D721Med (cell line): ENCODE measurements at places on chromosomes 3 and 15.

- no peak for DNase-seq
Observed at GRCh38 chr15:40500568-40501330, 30.0 kb downstream of the CHST14 start.

DNA sequence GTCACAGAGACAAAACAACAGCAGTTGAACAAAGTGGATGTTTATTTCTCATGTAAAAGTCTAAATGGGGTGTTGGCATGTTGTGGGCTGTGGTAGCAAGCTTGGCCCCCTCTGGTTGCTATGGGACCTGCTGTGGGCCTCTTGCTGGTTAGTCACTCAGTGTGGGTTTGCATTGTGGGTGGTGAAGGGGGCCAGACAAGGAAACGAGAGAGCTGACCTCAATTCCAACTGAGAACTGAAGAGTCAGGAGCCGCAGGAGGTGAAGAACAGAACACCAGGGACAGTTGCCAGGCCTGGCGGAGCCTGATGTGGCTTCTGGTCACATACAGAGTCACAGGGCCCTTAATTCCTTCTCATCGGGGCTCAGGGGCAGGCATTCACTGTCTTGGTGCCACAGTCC, 1.9 kb upstream of the ADPGK start:
- no peak for DNase-seq

DNA sequence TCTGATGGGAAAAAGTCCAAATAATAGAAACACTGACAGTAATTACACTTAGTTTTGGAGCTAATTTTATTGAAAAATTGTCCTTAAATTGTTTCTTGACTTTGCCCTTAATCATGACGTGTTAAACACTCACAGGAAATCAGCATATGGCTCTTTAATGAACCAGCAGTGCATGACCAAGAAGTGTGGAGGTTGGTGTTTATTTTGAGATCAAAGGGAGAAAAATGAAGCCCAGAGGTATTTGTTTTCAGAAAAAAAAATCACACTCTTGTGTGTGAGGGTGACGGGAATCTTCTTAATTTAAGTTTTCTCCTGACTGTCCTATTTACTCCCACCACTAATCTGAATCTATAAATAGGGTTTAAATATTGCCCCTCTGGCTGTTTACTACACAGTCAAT, 28.8 kb upstream of the SYNM start:
- no peak for DNase-seq

GRCh38 chr15:78339559-78339958, 594 bp upstream of the CRABP1 start:
- no peak for DNase-seq

DNA sequence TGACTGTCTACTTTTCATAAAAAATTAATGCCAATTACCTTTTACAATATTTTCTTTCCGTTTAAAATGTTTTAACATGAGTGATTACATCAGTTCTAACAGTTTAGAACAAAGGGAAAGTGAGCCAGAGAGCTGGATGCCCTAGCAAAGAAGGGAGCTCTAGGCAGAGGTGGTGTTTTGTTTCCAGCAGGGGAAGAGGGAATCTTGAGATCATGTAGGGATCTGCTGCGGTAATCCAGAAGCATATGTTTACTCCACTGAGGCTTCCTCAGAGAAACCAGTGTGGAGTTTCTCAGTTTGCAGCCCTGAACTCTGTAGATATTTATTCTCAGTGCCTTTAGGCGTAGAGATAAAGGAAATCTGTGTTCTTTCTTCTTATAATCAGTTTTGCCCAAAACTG, 399.3 kb downstream of the NLGN1 start:
- DNase-seq = no peak

DNA sequence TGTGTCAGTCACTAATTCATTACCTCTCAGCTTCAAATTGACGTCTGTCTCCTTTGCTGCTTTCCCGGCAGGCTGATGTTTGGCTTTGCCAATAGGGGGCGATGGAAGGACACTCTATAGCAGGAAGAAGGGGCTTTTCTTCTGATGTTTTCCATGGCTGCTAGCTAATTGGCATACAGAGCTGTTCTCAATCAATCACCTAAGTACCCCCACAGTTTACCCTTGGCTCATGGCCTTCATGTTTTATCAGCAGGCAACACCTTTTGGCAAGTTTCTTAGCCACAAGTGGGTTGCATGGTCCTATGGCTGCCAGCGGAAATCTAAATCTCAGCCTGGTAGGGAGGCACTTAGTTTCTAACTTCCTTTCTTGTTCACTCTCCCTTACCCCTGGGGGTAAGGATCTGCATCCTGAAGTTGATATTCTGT, 45.0 kb downstream of the ESYT3 start:
- peak; percentile 31 for DNase-seq

DNA sequence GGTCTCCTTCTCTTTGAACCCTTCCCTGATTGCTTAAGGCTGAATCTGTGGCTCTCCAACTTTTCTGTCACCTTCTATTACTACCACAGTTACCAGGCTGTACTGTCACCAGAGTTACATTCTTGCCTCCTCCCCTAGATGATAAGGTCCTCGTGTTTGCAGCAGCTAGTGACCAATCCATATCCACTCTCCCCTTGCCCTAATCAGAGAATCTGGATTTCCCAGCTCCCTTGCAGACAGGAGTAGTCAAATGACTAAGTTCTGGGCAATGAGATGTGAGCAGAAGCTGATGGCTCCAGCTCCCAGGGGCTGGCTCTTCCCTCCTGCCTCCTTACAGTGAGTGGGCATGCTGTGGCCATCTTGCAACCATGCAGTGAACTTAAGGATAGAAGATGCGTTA, 95.4 kb upstream of the VGLL4 start:
- DNase-seq = no peak

GRCh38 chr3:64530434-64531049, 157.3 kb downstream of the ADAMTS9 start:
- no peak for DNase-seq

DNA sequence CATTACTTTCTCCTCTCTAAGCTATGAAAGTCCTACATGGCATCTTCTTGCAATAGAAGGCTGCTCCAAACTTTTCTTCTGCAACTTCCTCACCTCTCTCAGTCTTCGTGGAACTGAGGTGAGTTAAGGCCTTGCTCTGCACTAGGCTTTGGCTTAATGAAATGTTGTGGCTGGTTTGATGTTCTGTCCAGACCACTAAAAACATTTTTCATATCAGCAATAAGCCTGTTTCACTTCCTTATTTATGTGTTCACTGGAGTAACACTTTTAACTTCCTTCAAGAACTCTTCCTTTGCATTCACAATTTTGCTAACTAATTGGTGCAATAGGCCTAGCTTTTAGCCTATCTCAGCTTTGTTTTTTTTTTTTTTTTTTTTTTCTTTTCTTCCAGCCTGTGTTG, 335.3 kb upstream of the NECTIN3 start:
- DNase-seq = no peak

DNA sequence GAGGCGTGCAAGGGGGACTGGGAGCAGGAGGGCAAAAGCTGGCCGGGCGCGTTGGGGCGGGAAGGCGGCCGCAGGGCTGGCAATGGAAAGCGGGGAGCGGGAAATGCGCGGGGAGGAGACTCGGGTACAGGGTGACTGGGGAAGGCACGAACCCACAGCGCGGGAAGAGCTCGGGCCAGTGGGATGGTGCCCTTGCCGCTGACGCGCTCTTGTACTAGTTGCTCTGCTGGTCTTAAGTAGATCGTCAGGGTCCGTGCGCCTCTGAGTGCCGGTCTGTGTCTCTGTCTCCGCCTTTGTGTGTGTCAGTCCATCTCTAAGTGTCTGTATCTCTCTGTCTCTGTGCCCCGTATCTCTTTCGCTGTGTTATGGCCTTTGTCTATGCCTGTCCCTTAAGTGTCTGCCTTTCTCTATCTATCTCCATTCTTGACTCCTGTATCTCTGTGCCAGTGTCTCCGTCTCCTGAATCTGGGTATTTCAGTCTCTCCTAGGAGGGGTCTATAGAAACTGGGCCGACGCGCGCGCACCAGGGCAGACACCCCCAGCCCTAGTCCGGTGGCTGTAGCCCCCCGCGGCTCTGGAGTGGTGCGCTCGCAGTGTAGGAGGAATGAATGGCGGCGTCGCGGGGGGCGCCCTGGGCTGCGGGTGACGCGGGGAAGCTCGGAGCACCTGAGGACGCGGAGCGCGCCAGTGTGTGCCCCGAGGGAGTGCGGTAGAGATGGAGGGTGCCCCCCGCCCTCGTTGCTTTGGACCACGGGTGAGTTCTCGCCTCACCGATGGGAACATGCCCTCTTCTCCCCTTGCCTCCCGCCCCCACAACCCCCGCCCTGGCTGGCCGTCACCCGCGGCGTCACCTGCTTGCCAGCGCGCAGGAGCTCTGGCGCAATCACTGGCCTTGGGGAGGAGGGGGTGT, 756 bp upstream of the CAMK2N2 start:
- no peak for DNase-seq

DNA sequence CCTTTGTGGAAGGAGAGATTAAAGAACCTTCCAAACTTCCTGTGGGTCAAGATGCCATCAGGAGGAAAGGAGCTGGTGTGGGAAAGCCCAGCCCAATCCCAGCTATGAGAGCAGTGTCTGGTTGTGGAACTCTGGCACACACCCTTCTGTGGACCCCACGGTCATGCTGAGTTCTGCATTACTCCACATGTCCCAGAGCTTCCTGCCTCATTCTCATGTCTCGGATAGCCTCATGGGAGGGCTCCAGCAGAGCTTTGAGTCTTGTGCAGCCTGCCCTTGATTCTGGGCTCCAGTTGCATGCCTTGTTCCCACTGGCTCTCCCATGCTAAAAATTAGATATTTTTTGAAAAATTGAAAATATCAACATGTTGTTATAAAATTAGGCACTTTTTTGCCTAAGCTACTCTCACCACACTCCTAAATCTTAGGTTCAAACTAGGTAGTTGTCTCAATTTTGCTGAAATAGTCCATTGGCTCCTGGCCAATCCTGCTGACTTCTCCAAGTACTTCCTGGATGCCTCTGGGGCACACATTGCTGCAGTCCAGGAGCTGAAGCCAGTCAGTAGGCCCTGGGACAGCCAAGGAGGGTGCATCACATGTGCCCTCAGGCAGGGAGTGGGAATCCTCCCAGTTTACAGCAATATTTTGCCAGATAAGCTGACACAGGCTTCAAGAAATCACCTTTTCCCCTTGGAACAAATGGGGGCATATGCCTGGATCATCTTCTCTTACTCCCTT, 144.3 kb downstream of the EEFSEC start:
- no peak for DNase-seq

DNA sequence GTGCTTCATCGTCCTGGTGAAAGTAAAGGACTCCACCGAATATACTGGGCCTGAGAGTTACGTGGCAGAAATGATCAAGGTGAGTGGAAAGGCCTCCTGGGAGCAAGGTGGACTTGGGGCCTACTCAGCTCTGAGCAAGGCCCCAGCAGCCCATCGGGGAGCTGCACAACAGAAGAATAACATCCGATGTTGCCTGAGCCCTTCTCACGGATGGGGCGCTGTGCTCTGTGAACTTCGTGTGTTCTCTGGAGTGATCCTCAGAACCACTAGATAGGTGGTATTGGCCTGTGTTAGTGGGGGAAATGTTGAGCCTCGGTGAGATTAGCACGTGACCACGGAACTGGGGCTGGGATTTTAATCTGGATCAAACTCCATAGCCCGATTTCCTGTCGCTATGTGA, 161.1 kb upstream of the BHLHE40 start:
- no peak for DNase-seq

DNA sequence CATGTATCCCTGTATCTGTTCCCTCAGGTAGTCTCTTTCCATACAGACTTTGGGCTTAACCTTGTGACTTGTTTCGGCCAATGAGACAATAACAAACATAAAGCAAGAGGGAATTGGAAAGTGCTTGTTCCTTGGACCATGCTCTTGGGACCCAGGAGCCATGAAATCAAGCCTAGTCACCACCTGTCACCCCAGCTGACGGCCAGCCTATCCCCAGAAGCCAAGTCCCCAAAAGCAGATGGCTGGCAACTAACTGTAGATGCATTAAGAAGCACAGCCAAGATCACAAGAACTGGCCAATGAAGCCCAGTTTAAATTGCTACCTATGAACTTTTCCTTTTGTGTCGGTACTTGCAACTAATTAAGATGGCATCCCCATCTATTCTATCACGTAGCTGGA, 822.0 kb downstream of the CADM2 start:
- no peak for DNase-seq

GRCh38 chr3:185978516-185978915, 40.7 kb upstream of the TRA2B start:
- no peak for DNase-seq

- no peak for DNase-seq
Observed at GRCh38 chr3:128178782-128179483, 25.7 kb downstream of the EEFSEC start.

GRCh38 chr15:73983211-73983727, 8.8 kb downstream of the STOML1 start:
- no peak for DNase-seq

DNA sequence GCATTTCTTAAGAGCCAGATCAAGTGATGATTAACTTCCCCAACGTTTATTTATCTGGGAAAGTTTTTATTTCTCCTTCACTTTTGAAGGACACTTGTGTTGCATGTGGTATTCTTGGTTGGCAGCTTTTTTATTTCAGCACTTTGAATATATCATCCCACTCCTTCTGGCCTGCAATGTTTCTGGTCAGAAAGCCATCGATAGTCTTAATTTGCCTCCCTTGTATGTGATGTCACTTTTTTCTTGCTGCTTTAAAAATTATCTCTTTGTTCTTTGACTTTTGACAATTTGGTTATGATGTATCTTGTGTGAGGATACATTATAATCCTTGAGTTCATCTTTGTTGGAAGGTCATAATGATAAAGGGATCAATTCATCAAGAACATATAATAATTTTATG, 503.2 kb downstream of the OTOL1 start:
- no peak for DNase-seq

GRCh38 chr3:29408676-29409075, 127.8 kb downstream of the RBMS3 start:
- DNase-seq = no peak

DNA sequence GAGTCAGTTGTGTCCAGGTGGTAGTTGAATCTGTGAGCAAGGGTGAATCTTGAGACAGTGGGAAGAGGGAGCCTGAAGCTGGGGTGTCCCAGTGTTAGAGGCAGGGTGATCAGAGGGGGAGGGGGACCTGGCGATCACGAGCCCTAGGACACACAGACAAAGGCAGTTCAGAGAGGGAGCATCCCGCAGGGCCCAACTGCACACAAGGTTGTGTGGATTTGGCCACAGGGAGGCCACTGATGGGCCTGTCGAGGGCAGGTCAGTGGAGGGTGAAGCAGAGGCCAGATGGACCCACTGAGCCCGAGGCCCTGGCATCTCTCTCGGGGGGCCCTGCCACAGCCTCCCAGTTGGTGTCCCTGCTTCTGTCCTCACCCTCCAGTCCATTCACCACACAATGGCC, 48.6 kb upstream of the SMAD6 start:
- no peak for DNase-seq

- DNase-seq = no peak
Observed at GRCh38 chr3:17062736-17063135, 178.0 kb downstream of the PLCL2 start.

DNA sequence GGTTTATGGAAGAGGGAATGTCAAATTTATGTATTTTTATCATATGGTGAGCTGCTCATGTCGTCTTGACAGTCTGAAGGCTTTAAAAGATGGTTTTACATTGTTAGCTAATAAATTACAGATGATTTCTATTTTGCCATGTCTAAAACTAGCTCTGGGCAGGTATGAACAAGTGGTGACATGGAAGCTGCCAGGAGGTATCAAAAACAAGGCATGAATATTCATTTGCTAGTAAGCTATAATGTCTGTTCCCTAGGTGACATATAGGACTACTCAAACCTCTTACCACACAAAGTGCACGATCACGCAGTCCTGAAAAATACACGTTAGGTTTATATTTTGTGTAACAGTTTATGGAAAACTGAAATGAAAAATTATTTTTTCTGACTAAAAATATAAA, 34.8 kb downstream of the ST3GAL6 start:
- no peak for DNase-seq

- no peak for DNase-seq
Observed at GRCh38 chr3:69342074-69342473, 43.8 kb downstream of the FRMD4B start.

GRCh38 chr3:104832530-104832929, 534.2 kb upstream of the ALCAM start:
- DNase-seq = no peak
